SK-N-SH (cell line): ENCODE measurements at places on chromosomes 6 and 20.

GRCh38 chr6:2529211-2529719 lies 221.5 kb downstream of the MYLK4 start:
- no peak for DNase-seq

GRCh38 chr6:153140299-153140698 lies 9.2 kb upstream of the RGS17 start:
- peak; percentile 75 for DNase-seq

- DNase-seq, result no peak
These were observed at the start of gene GHRH for GRCh38 chr20:37261714-37262113. Gene GHRH (minus strand): TSS chr20:37261814. CDS start chr20:37256889, 4,925 bp downstream.

DNA sequence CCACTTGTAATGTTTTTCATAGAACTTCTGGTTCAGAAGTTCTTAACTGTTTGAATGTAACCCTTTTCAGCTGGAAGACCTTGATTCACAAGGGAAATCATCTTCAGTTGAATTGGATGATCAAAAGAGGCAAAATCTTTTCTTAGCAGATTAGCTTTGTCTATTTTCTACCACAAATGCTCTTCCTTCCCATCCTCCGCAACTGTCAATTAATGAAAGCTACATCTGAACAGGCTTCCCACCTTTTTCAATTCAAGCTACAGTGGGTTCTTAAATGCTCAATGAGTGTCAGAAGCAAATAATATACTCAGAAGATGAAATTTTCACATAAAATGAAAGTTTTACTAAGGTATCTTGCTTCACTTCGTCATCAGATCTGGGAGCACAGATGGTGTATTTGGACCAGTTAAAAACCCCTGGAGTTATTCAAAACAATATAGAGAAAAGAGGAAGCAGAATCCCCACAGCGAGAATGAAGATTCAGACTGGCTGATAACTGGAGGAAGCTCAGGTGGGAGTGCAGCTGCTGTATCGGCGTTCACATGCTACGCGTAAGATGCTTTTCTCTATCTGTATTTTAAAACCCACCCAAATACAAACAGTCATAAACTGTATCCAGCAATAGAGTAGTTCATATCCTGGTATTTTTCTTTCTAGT lies 19.4 kb downstream of the QRSL1 start:
- no peak for DNase-seq

DNA sequence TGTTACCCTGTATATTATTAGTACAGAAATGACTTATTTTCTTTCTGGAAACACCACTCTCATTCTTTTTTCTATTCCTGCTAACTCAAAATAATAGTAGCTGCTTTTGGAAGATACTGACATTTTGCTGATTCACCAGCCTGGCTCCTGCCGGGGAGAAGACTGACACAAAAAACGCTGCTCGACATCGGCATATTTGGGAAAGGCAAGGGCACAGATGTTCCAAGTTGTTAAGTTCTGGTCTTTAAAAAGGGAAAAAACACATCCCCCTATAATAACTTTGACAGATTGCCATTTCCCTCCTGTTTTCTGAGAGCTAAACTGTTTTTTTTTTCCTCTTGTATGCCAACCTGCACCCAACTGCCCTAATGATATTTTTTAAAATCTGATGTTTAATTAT lies 55.4 kb downstream of the CTNNBL1 start:
- DNase-seq, result no peak

GRCh38 chr6:2764610-2765165 lies 505 bp upstream of the WRNIP1 start:
- DNase-seq, result peak; percentile 80

- peak; percentile 49 for DNase-seq
These were observed 11.8 kb downstream of the GNAS start for GRCh38 chr20:58864346-58864745.

- DNase-seq, result no peak
These were observed 116.5 kb downstream of the SAMD5 start for GRCh38 chr6:147624946-147625515.

GRCh38 chr20:19786311-19786710 lies 28.3 kb downstream of the RIN2 start:
- no peak for DNase-seq

- no peak for DNase-seq
These were observed 60.7 kb downstream of the DTNBP1 start for GRCh38 chr6:15602154-15602553.

- no peak for DNase-seq
These were observed 28.3 kb downstream of the MEP1A start for GRCh38 chr6:46821458-46821881.

GRCh38 chr6:14619419-14619781 lies 501.8 kb downstream of the CD83 start:
- DNase-seq, result peak; percentile 45

DNA sequence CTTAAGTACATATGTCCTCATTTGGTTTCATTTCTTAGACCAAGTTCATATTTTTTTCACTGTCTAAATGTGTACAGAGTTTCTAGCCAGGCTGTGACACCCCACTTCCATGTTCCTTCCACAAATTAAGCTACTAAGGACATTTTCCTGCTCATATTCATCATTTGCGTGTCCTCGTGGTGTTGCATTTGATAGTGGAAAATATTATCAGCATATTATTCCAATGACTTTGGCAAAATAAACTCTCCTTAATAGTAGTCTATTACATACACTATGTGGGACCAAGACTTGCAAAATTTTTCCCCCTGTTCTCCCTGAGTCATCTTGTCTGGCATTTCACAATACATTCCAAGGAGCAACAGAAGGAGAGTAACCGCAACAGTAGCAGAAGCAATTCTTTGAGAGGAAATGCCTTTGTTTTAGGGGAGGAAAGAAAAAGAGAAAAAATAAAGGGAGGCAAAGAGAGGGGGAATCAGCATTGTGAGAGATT lies 599.2 kb downstream of the COL12A1 start:
- no peak for DNase-seq

- no peak for DNase-seq
These were observed 183.8 kb downstream of the PTPRK start for GRCh38 chr6:128336436-128337095.

- no peak for DNase-seq
These were observed 296.6 kb downstream of the PHACTR1 start for GRCh38 chr6:13012977-13013680.

DNA sequence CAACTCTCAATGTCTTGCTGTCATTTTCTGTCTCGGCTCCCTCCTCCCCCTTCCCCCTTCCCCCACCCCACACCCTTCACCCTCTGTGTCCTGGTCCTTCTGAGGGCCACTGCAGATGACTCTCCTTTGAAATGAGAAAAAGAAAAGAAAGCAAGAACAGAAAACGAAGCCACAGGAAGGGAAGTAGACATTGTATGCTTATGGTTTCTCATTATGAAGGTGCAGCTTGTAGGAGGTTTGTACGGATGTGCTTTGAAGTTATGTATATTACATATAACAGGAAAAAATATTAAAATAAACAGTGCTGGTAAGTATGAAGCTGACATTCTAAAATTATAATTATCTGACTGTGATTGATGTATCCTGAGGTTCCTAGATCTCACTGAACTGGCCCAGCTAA lies 6.3 kb upstream of the AAR2 start:
- no peak for DNase-seq

- no peak for DNase-seq
These were observed 18.4 kb downstream of the SLC22A23 start for GRCh38 chr6:3438190-3439167.

- no peak for DNase-seq
These were observed 65.6 kb downstream of the THBS2 start for GRCh38 chr6:169188051-169188470.

DNA sequence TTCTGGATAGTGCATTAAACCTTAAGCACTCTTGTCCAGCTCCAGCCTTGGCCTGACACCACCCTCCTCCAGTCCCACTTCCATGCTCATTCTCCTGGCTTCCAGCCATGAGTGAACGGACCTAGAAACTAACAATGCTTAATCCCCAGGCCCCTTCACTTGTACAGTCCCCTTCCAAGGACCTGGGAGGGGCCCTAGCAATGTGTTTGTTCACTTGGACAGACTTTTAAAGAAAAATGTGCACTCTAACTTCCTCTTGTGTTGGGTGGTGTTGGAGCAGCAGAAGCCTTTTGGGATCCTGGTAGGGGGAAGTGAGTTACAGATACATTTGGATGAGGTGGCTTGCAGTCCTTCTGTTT lies 48.9 kb upstream of the CCN6 start:
- no peak for DNase-seq

DNA sequence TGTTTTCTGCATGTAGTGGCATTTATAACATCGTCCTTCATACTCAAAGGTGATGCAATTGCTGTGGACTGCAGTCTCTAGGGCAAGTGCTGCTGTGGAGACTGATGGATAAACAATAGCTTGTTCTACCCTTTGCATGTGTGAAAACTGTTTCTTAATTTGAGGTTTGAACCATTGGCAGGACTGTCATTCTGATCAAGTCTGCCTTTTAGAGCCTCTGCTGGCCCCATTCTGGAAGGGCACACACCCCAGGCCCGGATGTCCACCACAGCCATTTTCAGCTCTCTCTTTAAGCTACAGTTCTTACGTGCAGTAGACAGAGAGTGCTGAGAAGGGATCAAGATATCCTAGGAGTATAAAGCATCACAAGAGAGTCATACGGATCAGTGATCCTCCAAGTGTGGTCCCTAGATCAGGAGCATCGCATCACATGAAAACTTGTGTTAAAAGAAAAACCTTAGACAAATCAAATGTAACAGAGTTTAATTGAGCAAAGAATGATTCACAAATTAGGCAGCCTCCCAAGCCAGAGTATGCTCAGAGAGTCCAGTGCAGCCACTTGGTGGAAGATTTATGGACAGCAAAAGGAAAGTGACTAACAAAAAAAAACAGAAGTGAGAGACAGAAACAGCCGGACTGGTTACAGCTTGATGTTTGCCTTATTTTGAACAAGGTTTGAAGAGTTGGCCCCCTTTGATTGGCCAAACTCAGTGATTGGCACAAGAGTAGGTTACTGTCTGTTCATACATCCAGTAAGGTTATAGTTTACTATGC lies 52.0 kb downstream of the FRK start:
- DNase-seq, result no peak

DNA sequence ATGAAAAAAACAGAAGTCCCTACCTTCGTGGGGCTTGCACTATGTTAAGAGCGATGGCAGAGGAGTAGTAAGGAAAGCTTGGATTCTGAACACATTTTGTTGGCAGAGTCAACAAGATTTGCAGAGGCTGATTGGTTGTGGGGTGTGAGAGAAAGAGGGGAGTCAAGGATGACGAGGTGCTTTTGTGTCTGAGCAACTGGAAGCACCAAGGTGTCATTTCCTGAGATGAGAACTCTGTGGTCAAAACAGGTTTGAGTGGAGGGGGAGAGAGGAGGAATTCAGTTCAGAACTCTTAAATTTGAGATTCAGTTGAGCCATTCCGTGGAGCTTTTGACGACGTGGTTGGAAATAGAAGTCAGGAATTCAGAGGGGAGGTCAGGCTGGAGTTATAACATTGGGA lies 3.5 kb downstream of the OCSTAMP start:
- no peak for DNase-seq

DNA sequence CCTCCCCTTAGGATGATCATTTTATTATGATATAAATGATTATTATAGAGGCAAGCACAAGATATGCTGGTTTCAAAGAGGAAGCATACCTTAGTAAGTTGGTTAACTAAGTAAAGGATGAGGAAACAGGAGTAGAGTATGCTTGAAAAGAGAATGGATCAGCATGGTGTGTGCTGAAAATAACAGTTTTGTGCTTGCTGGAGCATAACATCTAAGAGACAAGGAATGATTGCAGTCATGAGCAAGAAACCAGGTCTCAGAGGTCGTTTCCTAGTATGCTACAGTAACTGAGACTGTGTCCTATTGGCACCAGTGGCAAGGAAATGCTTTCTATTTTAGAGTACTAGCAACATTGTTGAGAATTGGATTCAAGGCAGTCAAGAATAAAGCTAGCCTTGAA lies 34.1 kb downstream of the CDC40 start:
- DNase-seq, result no peak

- DNase-seq, result no peak
These were observed 224.0 kb downstream of the EYA2 start for GRCh38 chr20:47118641-47119040.

GRCh38 chr6:138162111-138162954 lies 594 bp downstream of the ARFGEF3 start:
- DNase-seq, result peak; percentile 15

- no peak for DNase-seq
These were observed 3.8 kb upstream of the FKBP1A start for GRCh38 chr20:1396702-1397101.

- DNase-seq, result peak; percentile 31
These were observed 2.6 kb downstream of the EPHA7 start for GRCh38 chr6:93416571-93417420.

DNA sequence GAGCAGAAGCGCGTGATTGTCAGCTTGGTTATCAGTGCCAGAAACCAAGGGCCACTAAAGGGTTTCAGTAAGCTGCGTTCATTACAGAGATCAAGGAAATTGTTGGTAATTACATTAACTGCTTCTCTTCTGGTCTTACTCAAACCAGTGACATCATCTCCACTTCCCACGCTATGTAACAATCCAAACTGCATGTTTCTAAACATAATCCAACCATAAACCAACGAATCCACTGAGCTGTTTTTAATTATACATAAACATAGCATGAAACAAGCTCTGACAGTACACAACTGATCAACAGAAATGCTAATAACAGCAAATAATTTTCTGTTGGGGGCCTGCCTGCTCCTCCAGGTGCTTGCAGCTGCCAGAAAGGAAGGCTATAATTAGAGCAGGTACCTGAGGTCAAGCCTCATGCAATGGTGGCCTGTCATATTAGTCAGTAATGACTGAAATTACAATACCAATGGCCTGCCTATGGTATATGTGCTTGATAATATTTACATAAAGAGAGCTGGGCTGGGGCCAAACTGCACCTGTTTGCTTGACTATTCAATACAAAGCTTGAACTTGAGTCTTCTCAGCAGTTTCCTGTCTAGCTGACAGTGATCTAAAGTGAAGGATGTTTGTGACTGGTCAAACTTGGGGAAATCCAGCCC lies 40.1 kb downstream of the ILRUN start:
- peak; percentile 66 for DNase-seq

DNA sequence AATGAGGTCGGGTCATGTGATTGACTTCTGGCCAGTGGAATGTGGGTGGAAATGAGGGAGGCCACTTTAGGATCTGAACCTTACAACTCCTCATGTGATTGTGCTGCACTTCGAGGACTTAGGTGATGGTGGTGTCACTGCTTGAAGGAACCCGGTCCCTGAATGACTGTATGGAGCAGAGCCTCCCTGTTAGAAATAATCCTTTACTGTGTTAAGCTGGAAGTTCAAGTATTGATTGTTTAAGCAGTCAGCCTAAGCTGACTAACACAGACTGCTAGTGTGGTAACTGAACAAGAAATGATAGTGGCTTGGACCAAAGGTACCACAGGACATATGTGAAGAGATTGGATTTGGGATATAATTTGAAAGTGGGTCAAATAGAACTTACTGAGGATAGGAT lies 138.0 kb downstream of the OPN5 start:
- no peak for DNase-seq

- DNase-seq, result no peak
These were observed 183.1 kb upstream of the MARCKS start for GRCh38 chr6:113674075-113674474.

GRCh38 chr20:35476288-35476687 lies 20.9 kb downstream of the CEP250 start:
- DNase-seq, result no peak

DNA sequence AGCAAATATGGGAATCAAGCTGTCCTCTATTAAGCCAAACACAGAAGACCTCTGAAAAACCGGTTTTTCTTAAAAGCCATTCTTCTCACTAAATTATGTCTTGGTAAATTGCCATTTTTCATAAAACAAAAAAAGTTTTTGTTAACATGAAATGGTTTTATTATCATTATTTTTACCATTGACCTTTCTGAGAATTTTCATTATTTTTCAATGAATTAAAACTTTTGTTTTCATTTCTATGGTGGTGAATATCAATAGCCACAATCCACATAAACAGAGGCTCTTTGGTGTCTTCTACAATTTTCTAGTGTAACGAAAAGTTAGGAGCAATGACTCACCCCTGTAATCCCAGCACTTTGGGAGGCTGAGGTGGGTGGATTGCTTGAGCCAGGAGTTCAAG lies 2.1 kb downstream of the SF3B5 start:
- no peak for DNase-seq
